ENCODE measurements at places on chromosomes 1 and 21.
A peak's percentile ranks its signal among the peaks of the same experiment; 100 is the strongest.

GRCh38 chr21:42395302-42395701 is 550 bp downstream of the TMPRSS3 start:
- no peak for DNase-seq

GRCh38 chr1:54537611-54538010 is 10.4 kb upstream of the ACOT11 start:
- DNase-seq = no peak

- no peak for DNase-seq
Measured at GRCh38 chr1:62368989-62369388, 49.8 kb upstream of the KANK4 start.

- DNase-seq = no peak
Measured at GRCh38 chr1:169308313-169309039, 59.1 kb downstream of the NME7 start.

DNA sequence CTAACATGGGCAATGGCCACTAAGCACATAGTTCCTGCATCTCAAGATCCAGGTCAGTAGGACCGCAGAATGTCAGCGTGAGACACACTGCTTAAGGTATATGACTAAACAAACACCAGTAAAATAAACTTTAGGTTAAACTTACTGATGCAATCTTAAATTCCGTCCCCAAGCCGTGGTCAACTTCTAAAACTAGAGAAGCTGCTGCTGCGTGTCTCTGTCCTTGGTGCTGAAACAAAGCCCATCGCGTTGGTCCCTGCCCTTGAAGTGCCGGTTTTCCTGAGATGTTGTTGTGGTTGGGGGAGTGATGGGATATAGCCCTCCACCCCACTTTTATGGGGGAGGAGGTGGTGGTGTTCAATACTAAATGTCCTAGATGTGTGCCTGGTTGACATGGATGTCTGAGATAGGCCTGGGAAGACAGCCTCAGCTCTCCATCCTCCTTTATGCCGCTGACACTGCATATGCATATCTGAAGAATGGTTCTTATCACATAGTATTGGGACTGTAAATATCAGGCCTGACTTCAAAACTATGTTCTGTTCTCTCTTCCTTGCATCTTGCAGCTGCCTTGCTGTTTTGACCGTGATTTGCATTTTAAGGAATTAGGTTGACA is 72.0 kb upstream of the KCNA3 start:
- DNase-seq = peak; percentile 79

GRCh38 chr1:87568911-87569310 is 240.2 kb downstream of the LMO4 start:
- DNase-seq = no peak

DNA sequence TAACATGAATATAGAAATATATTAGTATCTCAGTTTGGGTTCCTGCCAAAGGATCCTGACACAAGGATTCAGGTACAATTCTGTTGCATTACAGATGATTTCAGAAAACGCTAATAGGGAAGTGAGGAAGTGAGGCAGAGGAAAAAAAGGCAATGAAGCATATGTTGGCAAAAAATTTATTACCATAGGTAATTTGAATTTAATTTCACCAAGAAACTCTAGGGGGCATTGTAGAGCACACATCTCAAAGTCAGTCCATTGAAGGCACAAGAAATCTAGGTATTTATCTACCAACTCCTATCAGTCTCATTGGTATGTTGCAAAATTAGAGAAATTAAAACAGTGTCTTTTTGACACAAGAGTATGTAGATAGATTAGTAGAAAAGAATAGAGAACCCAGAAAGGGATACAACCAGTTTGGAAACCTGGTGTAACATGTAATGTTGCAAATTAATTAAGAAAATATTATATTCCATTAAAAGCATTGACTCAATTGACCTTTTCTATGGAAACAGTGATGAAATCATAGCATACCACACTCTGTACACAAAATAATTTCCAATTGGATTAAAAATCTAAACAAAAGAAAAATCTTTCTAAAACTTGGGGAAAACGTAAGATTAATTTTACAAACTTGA is 104.9 kb upstream of the SNX7 start:
- DNase-seq = peak; percentile 54

DNA sequence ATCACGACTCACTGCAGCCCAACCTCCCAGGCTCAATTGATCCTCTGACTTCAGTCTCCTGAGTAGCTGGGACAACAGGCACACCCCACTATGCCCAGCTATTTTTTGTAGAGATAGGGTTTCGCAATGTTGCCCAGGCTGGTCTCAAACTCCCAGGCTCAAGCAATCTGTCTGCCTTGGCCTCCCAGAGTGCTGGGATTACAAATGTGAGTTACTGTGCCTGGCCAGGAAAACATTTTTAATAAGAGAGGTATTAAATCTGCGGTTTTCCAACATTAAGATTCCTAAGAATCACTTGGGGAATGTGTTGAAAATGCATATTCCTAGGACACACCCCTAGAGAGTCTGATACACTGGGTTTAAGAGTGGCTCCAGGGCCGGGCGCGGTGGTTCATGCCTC is 8.7 kb downstream of the CSF1 start:
- no peak for DNase-seq

GRCh38 chr21:45335151-45335760 is 47.6 kb upstream of the POFUT2 start:
- DNase-seq = no peak

GRCh38 chr1:16433030-16433429 is 4.2 kb downstream of the SPATA21 start:
- DNase-seq = no peak

DNA sequence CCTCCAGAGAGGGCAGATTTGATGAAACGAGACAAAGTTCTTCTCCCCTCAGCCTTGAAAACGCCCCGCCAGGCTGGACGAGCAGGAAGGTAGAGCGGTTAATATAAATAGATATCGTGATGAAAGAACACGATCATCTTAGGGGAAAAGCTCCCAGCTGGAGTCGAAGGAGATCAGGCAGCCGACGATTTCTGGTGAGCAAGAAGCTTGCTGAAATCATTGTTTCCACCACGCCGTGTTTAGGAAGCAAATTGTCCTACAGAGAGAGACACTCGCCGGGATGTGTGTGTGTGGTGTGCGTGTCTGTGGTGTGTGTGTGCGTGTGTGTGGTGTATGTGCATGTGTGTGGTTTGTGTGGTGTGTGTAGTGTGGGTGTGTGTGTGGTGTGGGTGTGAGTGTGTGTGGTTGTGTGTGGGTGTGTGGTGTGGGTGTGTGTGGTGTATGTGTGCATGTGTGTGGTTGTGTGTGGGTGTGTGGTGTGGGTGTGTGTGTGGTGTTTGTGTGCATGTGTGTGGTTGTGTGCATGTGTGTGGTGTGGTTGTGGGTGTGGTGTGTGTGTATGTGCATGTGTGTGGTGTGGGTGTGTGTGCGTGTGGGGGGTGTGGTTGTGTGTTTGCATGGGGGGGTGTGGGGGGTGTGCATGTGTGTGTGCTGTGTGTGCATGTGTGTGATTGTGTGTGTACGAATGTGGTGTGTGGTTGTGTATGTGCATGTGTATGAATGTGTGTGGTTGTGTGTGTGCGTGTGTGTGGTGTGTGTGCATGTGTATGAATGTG is 44.9 kb upstream of the ARHGEF16 start:
- DNase-seq = no peak

- DNase-seq = no peak
Measured at GRCh38 chr1:183550915-183551314, 39.3 kb downstream of the NCF2 start.

GRCh38 chr1:35449334-35450008 is 107.7 kb downstream of the KIAA0319L start:
- DNase-seq = no peak

DNA sequence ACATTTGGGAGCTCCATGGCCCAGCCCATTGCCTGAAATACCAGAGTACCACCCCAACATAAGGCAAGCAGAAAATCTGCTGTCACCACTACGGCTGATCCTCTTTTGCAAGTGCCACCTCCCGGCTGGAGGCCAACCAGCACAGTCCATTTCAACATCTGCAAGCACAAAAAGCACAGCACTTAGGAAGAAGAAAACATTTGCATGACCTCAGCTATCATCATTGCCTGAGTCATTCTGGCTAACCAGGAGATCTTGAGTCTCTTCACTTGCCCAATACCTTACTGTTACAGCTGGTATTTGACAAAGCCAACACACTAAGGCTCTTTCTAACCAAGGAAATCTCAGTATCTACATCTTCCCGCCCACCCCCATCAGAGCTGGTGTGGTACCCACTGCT is 55.9 kb downstream of the NEK7 start:
- no peak for DNase-seq

DNA sequence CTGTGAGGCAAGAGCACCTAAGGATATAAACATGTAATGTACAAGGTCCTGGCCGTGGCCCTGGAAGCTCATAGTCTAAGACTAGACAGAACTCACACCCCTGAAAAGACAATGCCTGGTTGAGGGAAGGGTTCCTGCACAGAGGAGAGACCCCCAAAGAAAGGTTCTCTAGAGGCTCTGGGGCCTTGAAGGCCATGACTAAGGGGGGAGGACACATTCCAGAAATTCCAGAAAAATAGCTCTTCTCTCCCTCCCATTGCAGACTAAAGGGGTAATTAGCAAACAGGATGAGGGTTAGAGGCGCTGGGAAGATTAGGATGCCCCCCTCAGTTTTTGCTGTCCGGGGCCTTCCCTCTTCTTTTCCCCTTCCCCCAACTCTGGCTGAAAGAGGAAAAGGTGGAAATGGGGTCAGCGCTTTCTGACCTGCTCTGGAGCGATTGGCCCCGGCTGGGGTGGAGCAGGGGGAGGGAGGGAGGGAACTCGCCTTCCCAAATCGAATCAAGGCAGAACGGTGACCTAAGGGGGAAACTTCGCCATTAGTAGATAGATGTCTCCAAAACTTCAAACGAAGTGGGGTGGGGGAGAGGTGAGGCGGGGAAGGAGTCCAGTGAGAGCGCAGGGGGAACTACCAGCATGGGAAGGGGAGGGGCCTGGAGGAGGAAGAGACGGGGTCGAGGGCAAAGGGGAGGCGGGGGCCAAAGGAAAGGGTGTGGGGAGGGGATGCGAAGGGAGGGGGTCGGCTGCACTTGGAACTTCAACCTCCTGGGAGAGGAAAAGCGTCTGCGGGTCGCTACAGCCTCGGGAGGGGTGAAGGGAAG is 11.8 kb downstream of the PAX7 start:
- no peak for DNase-seq

- DNase-seq = no peak
Measured at GRCh38 chr1:108865316-108865910, 8.5 kb upstream of the AKNAD1 start.

- no peak for DNase-seq
Measured at GRCh38 chr1:54696262-54696661, 19.4 kb upstream of the TTC4 start.

- DNase-seq = no peak
Measured at GRCh38 chr1:155706139-155706538, 17.2 kb downstream of the DAP3 start.

GRCh38 chr1:231982871-231983587 is 356.4 kb downstream of the DISC1 start:
- peak; percentile 54 for DNase-seq

Measured in hematopoietic multipotent progenitor cell treated with erythropoietin and hydrocortisone succinate and interleukin-3 and kit ligand, for 6 days (in vitro differentiated cells).